ENCODE measurements at places on chromosomes 3 and 15.

GRCh38 chr15:93231261-93231925, 142.4 kb upstream of the RGMA start:
- no peak for DNase-seq

GRCh38 chr3:49675912-49676311, 1.8 kb downstream of the APEH start:
- no peak for DNase-seq

DNA sequence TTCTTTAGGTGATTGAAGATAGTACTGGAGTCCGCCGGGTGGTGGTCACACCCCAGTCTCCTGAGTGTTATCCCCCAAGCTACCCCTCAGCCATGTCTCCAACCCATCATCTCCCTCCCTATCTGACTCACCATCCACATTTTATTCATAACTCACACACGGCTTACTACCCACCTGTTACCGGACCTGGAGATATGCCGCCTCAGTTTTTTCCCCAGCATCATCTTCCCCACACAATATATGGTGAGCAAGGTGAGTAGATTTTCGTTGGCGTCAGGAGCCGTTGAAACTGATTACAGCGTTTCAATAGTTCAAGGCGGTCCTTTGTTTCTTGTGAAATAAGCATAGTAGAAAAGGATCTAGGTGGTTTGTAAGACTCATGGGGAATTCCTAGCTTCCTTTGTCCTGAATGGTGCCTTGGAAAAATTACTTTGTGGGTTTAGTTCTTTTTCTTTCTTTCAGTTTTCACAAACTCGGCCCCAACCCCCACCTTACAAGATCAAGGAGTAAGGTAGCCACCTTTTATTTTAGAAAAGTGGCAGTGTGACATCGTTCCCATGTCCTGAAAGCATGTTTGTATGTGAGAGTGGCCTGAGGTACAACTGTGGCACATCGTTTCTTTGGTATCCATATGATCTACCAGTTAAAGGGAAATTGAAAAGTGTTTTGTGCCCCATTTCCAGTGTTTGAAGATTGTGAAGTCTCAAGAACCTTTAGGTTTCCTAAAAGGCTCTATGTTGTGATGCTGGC, 200.6 kb downstream of the GHSR start:
- DNase-seq: no peak

GRCh38 chr15:98787936-98788757, 139.8 kb downstream of the IGF1R start:
- DNase-seq: no peak

DNA sequence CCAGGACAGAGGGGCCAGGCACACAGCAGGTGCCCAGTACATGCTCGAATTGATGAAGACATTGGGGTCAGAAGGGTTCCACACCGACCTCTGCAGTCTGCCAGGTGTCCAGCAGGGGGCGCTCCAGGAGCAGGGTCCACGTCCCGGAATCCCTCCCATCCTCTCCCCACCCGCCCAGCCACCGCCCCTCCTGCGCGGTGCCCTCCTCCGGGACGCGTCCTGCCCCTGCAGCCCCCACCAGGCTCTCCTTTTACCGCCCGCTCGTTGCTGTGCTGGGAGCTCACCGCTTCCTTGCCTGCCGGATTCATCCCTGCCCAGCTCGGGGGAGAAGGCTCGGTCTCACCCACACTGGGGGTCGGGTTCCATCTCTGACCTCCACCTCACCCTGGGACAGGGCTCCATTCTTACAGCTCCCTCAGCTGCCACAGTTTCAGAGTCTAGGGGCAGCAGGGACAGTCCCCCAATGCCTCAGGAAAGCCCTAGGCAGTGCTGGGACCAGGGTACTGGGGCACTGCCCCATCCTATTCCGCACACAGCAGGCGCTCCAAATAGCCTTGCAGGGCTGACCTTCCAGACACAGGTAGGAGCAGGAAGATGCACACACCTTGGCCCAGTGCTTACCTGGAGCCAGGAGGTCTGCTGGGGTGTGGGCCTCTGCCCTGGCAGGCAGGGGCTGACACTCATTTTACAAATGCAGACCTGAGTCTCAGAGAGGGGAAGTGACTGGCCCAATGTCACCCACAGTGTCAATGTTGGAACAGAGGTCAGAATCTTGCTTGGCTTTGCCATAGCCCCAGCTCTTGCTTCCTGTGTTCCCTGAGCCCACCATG, 31.0 kb downstream of the GRIP2 start:
- DNase-seq: peak; percentile 4

DNA sequence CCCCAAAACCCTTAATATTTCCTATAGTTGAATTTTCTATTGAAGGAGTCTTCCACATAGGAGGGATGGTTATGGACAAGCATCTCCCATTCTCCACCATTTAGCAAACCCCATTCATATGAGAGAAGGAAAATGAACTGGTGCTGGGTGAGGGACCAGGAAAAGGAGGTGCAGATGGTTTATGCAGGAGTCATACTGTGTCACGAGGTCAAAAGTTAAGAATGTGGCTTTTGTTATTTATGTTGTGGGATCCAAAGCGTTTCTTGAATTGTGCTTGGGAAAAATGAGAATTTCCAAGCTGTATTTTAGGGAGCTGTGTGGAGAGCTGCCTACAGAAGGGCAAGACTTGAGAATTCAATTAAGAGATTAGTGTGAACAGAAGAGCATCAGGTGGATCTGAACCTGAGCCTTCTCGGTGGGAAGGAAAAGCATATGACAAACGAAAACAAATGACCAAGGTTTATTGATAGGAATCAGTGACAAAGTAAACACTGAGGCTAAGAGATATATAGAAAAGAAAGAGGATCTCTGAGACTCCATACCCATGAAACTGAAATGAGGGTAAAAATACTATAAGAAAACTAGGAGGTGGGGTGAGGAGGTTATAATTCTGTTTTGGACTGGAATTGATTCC, 473.3 kb upstream of the NR2F2 start:
- no peak for DNase-seq

Measured in NCI-H748 treated with DMSO at 0.1 percent for 48 hours (cell line).